ENCODE measurements at places on chromosomes 5 and 9. TPM values are rescaled to one million over a fixed set of nuclear protein-coding genes. Genes with fewer than 3 reads are reported as not detected.

- no peak for DNase-seq
Observed at GRCh38 chr5:128796506-128796905, 168.8 kb upstream of the SLC27A6 start.

DNA sequence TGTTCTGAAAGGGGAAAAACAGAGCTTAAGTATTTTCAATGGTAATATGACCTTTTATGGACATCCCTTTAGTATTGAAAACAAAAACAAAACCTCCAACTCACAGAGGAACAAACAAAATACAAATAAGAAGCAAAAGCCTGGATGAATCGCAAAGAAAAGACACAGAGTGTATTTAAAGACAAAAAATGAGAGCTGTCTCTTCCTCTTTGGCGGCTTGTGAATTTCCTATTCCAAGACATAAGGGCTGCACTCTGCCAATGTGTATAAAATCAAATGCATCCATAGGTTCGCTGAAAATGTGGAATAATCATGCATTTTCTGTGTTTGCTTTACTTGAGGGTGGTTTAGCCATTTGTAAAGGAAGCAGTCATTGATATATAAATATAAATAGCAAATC, 739.3 kb upstream of the ZNF608 start:
- no peak for DNase-seq

DNA sequence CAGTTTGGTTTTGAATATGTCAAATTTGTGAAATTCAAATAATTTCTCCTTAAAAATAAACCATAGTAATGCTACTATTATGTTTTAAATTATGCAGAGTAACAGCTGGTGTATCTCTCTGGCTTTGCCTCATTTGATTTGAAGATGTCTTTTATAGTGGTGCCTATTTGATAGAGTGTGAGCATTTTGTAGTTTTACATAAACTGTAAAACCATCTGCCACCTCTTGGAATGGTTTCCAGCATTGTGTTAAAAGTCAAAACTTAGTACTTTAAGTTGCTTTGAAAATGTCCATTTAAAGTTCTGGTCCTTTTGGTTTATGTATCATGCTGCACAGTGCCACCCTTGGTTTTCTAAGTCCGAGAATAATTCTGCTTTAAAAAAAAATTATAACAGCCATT, 15.6 kb downstream of the PRDM6 start:
- no peak for DNase-seq

CD72 gene
- 1.6 TPM for polyA plus RNA-seq

DNA sequence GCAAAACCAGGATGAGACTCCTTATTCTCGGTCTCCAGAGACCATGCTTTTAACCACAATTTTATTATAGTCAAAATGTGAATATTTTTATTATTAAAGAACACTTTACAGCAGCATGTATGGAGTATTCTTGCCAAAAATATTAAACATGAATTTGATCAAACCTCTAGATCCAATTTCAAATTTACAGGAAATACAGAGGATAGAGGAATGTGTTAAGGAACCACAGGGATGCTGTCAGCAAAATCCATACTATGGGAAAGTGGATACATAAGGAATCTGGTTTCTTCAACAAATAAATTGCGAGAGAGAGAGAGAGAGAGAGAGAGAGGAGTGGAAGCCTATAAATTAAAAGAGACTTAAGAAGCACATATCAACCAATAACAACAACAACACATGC, 348.2 kb upstream of the NUDT12 start:
- DNase-seq = no peak

DNA sequence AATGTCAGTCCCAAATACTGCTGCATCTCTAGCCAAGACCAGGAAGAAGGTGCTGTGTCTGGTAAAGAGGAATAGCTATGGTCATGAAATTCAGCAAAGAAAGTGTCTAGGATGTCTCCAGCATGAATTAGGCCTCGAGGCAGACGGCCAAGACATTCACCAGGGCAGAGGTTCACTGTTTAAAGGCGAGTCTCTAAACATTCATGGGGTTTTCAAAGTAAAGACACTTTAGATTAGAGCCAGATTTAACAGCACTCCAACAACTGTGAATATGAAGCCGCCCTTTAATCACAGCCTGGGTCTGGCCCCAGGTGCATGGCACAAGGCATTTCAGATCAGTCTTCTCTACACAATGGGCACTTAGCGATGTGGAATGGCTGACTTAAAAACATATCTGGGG, 95.0 kb downstream of the ANKH start:
- DNase-seq = no peak

STK10 gene
- polyA plus RNA-seq = 47.4 TPM

IL9 gene
- polyA plus RNA-seq = not detected

GRCh38 chr9:103296189-103296588, 301.1 kb downstream of the CYLC2 start:
- no peak for DNase-seq

GRCh38 chr5:149072791-149073190, 9.9 kb upstream of the SH3TC2 start:
- no peak for DNase-seq

DNA sequence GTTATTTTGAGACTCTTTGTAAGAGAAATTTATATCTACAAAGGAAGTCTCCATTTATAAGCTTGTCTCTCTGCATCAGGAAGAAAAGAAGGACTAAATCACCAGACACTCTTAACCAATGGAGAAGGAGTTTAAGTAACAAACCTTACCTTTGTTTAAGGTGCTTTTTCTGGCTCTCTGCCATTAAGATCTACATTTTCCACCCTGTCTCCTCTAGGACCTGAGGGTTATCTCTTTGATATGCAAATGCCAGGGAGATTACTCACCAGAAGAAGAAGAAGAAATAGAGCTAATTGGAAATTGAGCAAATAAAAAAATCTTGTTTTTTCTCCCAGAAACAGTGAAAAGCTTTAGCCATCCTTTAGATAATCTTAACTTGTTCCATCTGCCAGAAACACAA, 60.9 kb downstream of the CDKN2A start:
- no peak for DNase-seq

KCNIP1 gene
- polyA plus RNA-seq = not detected

GRCh38 chr5:178463321-178464155, 126.7 kb downstream of the COL23A1 start:
- no peak for DNase-seq

GRCh38 chr5:82525626-82526025, 247.5 kb upstream of the RPS23 start:
- no peak for DNase-seq

DOCK8 gene
- polyA plus RNA-seq = 95.4 TPM

FAM221B gene
- 0.11 TPM for polyA plus RNA-seq
